Osteocyte (in vitro differentiated cells): ENCODE measurements at places on chromosomes 6 and 20. TPM values are rescaled to one million over a fixed set of nuclear protein-coding genes. Genes with fewer than 3 reads are reported as not detected.

DNA sequence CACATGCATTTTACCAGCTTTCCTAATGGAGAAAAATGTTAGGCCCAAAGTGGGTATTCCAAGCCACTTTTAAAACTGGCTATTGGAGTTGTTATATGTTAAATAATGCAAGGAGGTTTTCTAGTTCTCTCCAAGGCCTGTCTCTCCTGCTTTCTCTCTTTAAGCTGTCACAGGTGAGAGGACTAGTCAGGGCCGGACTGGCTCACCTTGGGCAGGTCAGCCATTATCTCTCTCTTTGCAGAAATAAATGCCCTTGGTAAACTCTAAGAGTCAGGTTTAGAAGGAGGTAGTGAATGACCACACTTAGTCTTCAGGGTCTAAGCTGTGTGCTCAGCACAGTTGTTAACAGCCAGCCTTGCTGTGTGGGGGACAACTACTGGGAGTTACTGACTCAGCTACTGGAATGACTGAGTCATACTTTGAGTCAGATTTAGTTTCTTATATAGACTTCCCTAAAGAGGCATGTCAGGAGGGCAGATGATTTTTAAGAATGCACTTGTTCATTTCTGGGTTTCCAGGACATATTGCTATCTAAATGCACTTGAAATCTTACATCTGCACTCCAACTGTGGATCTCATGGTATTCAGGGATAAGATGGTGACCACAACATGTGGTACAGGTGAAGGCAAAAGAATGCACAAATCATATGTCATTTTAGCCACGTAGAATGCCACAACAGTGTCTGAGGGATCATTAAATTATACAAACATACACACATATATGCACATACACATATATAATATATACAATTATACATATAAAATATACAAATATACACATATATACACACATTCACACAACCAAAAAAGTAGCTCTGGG lies 719.4 kb downstream of the EPM2A start:
- DNase-seq, result no peak

Gene DAAM2
- total RNA-seq, result 87.2 and 92.1 TPM in 2 replicates

DNA sequence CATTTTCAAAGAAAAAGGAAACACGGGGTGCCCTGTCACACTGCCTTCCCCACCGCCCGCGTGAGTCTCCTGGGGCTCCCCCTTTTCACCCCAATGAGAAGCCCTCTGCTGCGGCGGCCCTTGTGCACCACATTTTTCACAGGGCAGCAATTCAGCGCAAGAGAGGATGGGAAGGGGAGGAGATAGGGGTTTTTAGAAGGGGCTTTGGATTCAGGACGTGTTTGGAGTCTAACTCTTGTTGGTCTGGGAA lies 726 bp upstream of the ARFGEF3 start:
- DNase-seq, result no peak

Gene FAM83B
- 0.26 and 0.64 TPM in 2 replicates for total RNA-seq

DNA sequence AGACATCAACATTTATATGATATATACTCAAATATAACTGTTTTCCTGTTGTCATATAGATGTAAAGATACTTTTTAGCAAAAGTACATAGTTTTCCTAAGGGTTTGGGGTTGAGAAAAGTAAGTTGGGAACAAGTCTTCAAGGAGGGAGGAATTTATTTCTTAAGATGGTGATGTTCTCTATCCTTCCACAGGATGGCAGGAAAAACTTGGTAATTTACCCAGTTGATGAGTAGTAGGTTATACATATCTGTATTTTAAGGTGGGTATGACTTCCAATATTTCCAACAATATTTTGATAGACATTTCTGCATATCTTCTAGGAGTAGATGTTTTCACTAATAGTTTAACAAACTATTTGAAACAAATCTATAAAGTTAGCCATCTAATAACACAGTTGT lies 254.4 kb downstream of the RIMS1 start:
- DNase-seq, result no peak

Gene TNNC2
- 1.2 TPM in 1 of 2 replicates, not detected in the other for total RNA-seq

DNA sequence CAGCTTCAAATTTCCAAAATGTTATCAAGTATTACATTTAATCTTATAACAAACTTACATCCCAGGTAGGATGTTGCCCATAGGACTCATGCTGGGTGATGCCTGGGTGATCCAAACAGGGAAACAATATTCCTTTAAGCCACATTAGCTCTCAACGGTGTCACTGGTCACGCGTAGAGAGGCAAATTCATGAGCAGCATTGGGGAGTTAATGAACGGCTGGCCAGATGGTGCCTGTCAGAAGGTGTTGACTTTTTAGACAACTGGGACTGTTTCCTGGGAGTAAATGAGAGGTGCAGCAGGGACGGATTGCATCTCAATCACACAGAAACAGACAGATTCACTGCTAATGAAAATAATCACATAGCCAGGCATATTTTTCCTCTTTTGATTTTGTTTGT lies 83.3 kb upstream of the ID4 start:
- no peak for DNase-seq
